ENCODE measurements at places on chromosomes 2 and 18. TPM values are rescaled to one million over a fixed set of nuclear protein-coding genes. Genes with fewer than 3 reads are reported as not detected.

Gene MAPK4
- total RNA-seq: 14.5 TPM

GRCh38 chr2:61959381-61960293 lies 54.2 kb downstream of the COMMD1 start:
- no peak overlapping the region for H3K4me3 ChIP-seq
- H3K27me3 ChIP-seq: no peaks in the 10 kb centered on the region
- H3K4me1 ChIP-seq: peaks cover 5% of the 10 kb centered on the region
- no peaks in the 10 kb centered on the region for H3K36me3 ChIP-seq

GRCh38 chr2:215365184-215365658 lies 53.4 kb downstream of the ATIC start:
- no peak for DNase-seq
- peaks cover 12% of the 10 kb centered on the region for H3K4me1 ChIP-seq
- no peak overlapping the region for H3K4me3 ChIP-seq
- H3K27ac ChIP-seq: peak overlapping the region; percentile 60
- peaks cover 91% of the 10 kb centered on the region for H3K36me3 ChIP-seq

Gene M1AP
- total RNA-seq: 0.17 TPM
